ENCODE measurements at places on chromosomes 2 and 18.

GRCh38 chr18:12451428-12451827 lies 43.7 kb downstream of the PRELID3A start:
- DNase-seq = no peak

GRCh38 chr2:12948231-12948960 lies 231.7 kb downstream of the TRIB2 start:
- DNase-seq = no peak

GRCh38 chr2:214382229-214382628 lies 28.6 kb upstream of the VWC2L start:
- DNase-seq = no peak

GRCh38 chr2:230231251-230231650 lies 5.7 kb downstream of the SP140 start:
- no peak for DNase-seq

DNA sequence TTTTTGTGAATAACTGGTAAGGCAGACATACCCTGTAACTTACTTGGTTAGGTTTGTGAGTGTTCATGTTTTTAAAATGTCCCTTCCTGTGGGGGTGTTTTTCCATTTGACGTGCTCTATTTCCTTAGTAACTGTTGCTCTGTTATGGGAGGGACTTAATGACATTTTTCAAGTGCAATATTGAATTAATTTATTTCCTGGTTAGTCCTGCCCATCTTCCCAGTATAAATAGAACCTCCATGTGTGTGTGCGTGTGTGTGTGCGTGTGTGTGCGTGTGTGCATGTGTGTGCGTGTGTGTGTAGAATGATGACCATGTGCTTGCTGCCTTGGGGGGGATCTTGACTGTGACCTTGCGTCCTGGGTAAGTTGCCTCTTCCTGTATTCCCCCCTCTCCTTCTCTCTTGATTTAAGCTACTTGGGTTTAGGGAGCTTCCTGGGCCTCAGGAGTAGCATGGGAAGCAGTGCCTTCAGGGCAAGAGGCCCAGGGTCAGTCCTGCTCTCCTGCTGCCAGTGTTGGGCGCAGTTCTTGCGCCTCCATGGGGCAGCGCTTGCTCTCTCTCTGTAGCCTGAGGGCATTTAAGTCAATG lies 163.9 kb downstream of the LDLRAD4 start:
- peak; percentile 80 for DNase-seq

- DNase-seq = no peak
These were observed 66.7 kb upstream of the RMDN2 start for GRCh38 chr2:37858400-37858711.

All from pulmonary artery endothelial cell (primary cell).